Regular cardiac myocyte (primary cell): ENCODE measurements at places on chromosomes 3 and 15. TPM values are rescaled to one million over a fixed set of nuclear protein-coding genes. Genes with fewer than 3 reads are reported as not detected.

The NRG4 gene
- total RNA-seq: 0.56 TPM in 1 of 2 replicates, not detected in the other

The SLC15A2 gene
- total RNA-seq: 0.19 and 0.28 TPM in 2 replicates

The NKIRAS1 gene
- 16.9 and 21.7 TPM in 2 replicates for total RNA-seq

The NLGN1 gene
- 5.9 and 6.1 TPM in 2 replicates for total RNA-seq

The DGKG gene
- total RNA-seq: 4.4 and 5.1 TPM in 2 replicates

The ZNF770 gene
- 35.2 and 37.4 TPM in 2 replicates for total RNA-seq

The SPINK8 gene
- total RNA-seq: not detected in 2 replicates

The UBE2E2 gene
- total RNA-seq: 63.3 and 84.3 TPM in 2 replicates

The DNAJB11 gene
- 76.7 and 117 TPM in 2 replicates for total RNA-seq

The PEX5L gene
- total RNA-seq: under 0.01 TPM in 2 replicates

The ITIH3 gene
- 0.19 and 0.85 TPM in 2 replicates for total RNA-seq

The PLCH1 gene
- total RNA-seq: under 0.01 TPM in 1 of 2 replicates, not detected in the other

The HRG gene
- not detected in 2 replicates for total RNA-seq

The OR5H2 gene
- not detected in 2 replicates for total RNA-seq

The ALDH1A2 gene
- 4.5 and 8.8 TPM in 2 replicates for total RNA-seq

The GJD2 gene
- not detected in 2 replicates for total RNA-seq

The RPSA gene
- 1,030 and 1,387 TPM in 2 replicates for total RNA-seq

The COL7A1 gene
- 9.8 and 20.3 TPM in 2 replicates for total RNA-seq

The EFHB gene
- under 0.01 TPM in 1 of 2 replicates, not detected in the other for total RNA-seq

The NEIL1 gene
- total RNA-seq: 1.7 and 7.0 TPM in 2 replicates

The MYRIP gene
- under 0.01 and 1.2 TPM in 2 replicates for total RNA-seq

The PDE8A gene
- 50.8 and 57.8 TPM in 2 replicates for total RNA-seq

The SPTSSB gene
- under 0.01 TPM in 1 of 2 replicates, not detected in the other for total RNA-seq

The NT5DC2 gene
- 25.1 and 93.9 TPM in 2 replicates for total RNA-seq

The CLDN16 gene
- 0.38 and 0.56 TPM in 2 replicates for total RNA-seq

The CHSY1 gene
- total RNA-seq: 72.2 and 84.7 TPM in 2 replicates

The ACP3 gene
- under 0.01 and 0.28 TPM in 2 replicates for total RNA-seq

The TBC1D21 gene
- not detected in 2 replicates for total RNA-seq

The RAB6B gene
- total RNA-seq: 0.19 and 1.7 TPM in 2 replicates

The CYP8B1 gene
- total RNA-seq: not detected in 2 replicates

The ITPKA gene
- total RNA-seq: 0.28 and 1.2 TPM in 2 replicates

The FOXB1 gene
- not detected in 2 replicates for total RNA-seq
